ENCODE measurements at places on chromosomes 16 and 17.

- no peak for DNase-seq
These were observed 7.3 kb downstream of the TCF25 start for GRCh38 chr16:89880477-89881367.

DNA sequence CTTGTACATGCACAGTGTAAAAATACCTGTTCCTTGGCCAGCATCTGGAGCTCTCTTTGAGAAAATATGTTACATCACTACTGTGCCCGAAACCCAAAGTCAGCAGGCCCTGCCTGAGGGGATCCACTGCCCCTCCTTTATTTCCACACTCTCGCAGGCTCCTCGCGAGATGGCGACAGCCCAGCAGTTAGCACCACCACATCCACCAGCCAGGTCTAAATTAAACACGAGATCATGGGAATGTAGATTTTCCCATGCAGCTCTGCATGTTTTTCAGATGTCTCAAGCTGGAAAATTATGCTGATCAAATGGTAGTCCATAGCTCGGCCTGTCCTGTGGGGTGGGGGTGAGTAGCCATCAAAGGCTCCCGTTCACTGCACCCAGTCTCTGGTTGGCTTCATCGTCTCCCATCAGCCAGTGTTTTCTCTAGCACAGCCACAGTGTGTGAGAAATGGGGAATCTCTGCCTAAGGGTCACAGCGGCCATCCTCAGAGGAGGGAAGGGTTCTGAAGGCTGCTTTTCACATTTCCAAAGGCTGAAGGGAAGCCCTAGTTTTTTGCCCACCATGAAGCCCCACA lies 34.7 kb downstream of the EPN2 start:
- no peak for DNase-seq

- DNase-seq = no peak
These were observed 19.4 kb downstream of the KLHL36 start for GRCh38 chr16:84667600-84668309.

DNA sequence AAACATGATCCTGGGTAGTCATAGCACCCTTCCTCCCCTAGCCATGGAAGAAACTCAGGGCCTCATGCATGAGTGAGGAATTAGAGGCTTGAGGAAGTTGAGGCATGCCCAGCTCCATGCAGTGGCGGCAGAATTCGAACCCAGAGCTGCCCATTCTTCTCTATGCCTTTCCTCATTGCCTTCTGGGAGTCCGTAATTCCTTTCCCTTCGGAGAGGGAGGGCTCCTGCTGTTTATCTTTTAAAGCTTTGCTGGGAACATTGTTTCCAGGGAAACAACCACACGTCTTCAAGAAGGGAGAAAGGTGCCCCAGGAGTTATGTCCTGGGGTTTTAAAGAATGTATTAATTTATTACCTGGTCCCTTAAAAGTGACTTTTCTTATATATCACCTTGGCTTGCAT lies 8.5 kb downstream of the CRISPLD2 start:
- DNase-seq = no peak

GRCh38 chr16:10606607-10607006 lies 26.2 kb upstream of the EMP2 start:
- DNase-seq = no peak

GRCh38 chr16:20726661-20727060 lies 15.0 kb downstream of the THUMPD1 start:
- no peak for DNase-seq

GRCh38 chr17:83203073-83203471 lies 123.7 kb downstream of the METRNL start:
- no peak for DNase-seq

DNA sequence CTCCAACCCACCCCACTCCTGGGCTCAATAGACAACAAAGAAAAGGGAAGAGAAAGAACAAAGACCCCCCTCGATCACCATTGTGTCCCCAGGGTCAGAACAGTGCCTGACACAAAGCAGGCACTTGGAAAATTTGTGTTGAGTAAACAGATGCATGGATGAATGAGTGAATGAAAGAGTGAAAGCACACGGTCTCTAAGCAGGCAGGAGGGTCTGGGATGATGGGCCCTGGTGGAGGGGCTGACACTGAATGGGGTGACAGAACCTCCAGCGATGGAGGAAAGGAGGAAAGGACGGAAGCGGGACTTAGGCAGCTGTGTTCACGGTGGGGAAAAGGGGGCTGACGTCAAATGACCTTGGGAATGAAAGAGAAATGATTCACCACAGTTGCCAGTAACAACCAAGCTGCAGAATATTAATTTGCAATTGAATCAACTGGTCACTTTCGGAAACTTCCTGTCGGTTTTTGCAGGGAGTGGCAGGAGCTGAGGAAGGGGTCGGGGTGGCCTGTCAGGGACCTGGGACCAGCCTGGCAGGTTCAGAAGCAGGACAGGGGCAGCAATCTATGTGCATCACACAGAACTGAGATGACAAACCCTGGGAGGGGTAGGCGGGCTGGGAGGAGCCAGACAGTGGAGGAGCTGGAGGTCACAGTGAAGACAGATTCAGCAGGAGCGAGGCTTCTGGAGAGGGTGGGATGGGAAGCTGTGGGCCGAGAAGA lies 6.7 kb upstream of the GAST start:
- no peak for DNase-seq

- no peak for DNase-seq
These were observed 999 bp upstream of the FLYWCH2 start for GRCh38 chr16:2881783-2882649.

DNA sequence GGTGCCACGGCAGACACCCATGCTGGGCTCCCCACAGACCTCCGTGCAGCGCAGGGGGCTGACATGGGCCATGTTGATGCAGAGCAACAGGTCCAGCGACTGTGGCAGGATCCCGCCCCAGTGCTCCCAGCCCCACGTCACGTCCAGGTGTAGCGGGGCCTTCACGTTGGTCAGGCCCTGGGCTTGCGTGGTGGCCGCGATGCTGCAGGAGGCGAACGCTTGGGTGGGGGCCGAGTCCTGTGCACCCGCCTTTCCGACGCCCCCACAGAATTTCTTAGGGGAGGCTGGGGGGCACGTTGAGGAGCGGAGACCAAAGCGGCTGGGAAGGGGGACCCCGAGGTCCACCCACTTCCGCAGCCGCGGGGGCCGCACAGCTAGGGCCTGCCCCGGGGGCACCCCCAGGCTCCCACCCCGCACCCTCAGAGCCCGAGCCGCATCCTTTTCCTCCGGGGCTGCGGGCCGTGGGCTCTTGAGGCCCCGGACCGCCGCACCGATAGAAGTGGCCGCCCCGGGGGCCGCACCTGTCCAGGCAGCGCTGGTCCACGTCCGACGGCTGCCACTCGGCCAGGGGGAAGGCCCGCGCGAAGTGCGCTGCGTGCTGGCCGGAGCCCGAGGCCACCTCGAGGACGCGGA lies 416 bp downstream of the METTL26 start:
- no peak for DNase-seq

DNA sequence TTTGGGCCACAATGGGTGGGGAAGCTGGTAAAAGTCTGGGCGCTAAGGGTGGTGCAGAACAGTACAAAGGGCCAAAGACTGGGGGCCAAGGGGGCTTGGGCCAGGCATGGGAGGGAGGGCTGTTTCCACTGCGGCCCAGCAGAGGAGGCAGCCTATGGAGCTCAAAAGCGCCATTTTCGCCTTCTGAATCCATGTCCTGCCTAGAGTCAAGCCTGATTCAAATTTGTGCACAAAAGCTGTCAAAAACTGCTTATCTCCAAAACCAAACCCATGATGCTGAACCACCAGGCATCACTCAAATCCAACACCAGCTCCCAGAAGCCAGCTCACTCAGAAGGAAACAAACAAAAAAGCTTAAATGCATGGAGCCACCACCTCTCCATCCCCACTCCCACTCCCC lies 16.0 kb downstream of the COG7 start:
- DNase-seq = no peak

- no peak for DNase-seq
These were observed 553 bp upstream of the CORO6 start for GRCh38 chr17:29623283-29623647.

GRCh38 chr17:1222321-1222720 lies 42.5 kb upstream of the ABR start:
- DNase-seq = no peak

DNA sequence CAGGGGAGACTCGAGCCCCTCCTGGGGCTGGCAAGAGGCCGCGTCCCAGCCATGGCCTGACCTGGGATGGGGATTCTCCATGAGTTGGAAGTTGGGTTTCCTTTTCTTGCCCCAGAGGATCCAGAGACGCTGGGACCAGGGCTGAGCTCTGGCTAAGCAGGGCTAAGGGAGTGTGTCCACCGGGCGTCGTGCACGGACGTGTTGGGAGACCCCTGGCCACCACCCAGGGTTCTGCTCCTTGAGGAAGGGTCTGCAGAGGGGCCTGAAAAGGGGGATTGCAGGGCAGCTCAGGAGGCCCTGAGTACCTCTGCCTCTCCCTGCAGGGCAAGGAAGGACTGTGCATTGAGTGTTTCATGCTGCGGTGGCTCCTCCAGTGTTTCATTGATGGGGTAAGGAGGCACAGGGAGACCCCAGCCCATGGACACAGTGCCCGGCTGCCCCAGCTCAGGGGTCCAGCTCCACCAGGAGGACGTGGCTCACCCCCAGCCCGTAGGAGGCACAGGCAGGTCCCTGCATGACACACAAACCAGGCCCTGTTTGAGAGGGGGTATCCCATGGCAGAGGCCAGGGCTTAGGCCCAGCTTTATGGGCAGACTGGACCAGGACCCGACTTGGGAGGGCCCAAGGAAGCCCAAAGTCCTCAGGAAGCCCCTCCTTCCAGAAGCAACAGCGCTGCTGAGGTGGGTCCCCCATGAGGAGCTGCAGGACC lies 47.5 kb downstream of the USP22 start:
- DNase-seq = no peak
